ENCODE measurements at places on chromosomes 11 and 22.

DNA sequence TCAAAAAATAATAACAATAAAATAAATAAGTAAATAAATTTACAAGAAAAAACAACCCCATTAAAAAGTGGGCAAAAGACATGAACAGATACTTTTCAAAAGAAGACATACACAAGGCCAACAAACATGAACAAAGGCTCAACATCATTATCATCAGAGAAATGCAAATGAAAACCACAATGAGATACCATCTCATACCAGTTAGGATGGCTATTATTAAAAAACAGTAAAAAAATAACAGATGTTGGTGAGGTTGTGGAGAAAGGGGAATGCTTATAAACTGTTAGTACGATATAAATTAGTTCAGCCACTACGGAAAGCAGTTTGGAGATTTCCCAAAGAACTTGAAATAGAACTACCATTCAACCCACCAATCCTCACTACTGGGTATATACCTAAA lies 44.6 kb downstream of the PRCP start:
- DNase-seq: no peak

DNA sequence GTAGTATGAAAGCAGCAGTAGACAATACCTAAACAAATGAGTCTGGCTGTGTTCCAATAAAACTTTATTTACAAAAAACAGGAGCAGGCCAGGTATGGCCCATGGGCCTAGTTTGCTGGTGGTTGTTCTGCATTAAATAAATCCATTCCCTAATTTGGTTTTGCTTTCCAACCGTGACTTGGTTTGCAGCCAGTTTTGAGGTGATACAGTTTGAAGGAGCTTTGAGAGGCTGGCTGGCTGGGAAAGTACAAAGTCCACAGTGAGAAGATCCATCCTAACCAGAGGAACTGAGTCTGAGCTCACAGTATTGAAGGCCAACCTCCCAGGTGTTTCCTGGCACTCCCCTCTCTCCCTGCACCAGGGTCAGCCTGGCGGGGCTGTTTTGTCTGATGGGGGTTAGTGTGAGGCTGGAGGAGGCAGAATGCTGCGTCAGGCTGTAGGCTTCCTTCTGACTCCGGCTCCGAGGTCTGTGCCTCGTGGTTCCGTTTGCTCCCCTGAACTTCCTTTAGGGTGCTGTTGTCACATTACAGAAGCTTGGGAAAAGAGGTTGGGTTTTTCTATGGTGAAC lies 129.5 kb downstream of the MICAL2 start:
- no peak for DNase-seq

DNA sequence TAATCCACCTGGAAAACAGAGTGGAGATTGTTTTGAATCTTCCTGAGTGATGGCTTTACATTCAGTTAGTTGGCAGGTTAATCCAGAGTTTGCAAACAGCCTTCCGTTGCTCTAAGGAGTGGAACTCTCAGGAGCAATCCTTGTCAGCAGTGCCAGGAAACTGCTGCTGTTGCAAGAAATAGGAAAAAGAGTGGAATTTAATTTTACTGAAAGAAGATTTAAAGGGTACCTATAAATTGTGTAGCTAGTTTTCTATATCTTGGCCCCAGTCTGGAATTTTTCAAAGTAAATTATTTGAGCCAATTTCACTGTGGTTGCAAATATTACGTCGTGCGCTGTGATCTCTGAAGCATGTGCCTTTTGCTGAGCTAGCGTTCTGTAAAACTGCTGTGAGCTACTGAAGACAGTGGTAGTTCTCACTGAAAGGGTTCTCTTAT lies 55.5 kb upstream of the SLC5A12 start:
- no peak for DNase-seq

DNA sequence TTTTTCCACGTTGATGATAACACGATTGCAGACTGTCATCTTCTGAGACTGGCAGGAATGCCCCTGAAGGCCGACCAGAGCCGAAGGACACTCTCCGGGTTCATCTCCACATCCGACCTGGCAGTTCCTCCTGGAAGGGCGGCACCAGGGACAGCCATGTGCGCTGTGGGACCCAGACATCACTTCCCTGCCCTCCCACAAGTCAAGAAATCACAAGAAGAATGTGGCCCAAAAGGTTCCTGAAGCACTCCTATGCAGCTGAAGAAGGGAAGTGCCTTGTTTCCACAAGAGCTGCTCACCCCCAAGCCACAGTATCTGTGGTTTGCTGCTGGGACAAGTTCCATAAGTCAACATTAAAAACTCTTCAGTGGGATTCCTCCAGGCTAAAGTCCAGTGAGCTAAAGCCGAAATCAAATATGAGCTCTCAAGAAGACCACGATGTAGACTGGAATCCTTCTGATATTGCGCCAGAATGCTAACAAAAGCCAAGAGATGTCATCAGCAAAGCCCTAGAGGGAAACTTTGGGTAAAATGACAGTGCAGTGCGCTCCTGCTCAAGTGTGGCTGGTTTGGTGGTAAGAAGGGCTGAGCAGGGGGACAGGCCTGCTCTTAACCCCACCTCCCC lies 21.2 kb downstream of the PACSIN2 start:
- DNase-seq: no peak

DNA sequence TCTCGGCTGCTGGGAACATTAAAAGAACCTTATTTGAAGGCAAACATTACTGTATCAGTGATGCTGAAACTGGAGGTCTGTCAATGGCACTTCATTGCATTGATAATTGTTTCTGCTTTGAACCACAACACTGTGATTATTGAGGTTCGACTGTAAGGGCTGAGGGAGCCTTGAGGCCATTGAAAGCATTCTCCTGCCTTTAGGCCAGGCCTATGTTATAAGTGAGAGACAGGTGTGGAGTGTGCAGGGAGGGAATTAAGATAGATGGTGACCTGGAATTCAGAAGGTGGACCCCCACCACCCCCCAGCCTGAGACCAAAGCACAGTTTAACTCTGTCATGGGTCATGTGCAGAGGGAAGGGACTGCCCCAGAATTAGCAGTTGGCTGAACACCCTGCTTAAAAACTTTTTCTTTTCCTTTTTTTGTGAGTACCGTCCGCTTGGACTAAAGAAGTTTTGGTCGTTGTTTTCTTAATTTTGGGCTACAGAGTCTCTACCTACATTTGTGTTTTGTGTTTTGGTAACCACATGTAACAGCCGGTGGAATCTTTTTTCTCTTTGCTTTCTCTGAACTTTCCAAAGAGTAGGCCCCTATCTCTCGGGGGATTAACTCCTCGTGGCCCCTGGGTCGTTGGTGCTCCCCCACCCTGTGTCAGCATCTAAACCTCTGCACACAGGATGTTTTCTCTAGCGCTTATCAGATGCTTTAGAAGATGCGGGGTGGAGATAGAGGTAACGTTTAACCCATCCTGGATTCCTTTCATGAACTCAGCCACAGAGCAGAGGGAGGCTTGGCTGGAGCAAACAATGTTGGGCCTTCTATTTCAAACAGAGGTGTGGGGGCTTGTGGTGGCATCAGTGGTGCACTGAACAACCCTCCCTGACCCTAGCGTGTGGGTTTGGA lies 43.7 kb downstream of the ZBTB16 start:
- no peak for DNase-seq

GRCh38 chr11:6693342-6694228 lies 10.4 kb upstream of the MRPL17 start:
- DNase-seq: no peak

DNA sequence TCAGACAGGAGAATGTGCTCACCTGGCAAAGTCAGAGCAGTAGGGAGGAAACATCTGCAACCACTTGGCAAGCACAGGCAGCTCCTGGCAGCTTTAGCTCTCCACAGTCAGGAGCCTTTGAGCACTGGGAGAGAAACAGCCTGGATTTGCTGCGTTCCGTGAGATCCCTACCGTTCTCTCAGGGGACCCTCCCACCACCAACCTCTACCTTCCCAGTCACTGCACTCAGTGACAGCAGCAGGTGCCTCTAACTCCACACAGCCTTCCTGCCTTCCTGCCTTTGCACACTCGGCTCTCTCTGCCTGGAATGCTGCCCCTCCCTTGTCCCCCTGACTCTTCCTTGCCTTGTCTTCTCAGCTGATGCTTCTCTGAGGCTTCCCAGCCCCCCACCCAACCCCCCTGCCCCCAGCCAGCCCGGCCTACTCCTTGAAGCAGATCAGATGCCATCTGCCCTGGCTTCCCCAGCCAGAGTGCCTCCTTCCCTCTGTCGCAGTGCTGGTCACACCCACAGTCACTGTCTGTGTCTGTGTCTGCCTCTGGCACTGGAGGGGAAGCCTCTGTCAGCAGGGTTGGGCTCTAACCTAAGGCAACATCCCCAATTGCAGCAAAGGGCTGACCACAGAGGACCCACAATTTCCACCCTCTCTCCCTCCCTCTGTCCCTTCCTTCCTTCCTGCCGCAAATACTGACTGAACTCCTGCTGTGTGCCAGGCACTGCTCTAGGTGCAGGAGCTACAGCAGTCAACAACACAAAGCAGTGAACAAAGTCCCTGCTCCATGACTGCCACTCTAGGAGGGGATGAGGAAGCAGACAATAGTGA lies 14.9 kb upstream of the TSKU start:
- DNase-seq: no peak

- no peak for DNase-seq
Measured at GRCh38 chr11:16933756-16934603, 80.2 kb downstream of the PLEKHA7 start.

DNA sequence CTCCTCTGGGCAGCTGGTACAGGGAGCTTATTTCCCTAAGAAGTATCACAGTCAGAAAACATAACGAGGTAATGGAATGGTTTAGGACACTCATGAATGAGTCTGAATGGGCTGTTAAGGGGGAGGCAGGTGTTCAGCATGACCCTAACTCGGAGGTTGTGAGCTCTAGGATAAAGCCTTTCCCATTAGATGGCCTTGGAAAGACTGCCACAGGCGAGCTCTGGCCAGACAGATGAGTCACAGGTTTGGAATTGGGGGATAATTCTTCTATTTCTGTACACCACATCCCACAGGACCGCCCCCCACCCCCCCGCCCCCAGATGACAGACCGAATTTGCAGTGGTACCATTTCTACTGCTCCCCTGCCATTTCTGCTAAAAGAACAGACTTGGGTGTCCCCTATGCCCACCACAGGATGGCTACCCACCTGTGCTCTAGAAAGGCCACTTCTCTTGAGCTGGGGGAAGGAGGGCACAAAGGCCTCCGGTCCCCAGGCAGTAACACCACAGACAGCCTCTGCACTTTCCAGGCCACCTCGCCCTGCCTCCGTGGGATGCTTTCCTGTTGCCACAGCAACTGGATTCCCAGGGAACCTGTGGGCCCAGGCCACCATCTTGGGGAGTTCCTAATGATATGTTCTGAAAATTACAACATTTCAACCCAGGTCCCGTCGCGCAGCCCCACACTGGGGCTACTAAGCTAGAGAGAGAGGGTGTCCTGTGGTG lies 76.7 kb downstream of the TRIM29 start:
- DNase-seq: no peak

- no peak for DNase-seq
Measured at GRCh38 chr22:33427461-33427860, 369.3 kb upstream of the SYN3 start.

DNA sequence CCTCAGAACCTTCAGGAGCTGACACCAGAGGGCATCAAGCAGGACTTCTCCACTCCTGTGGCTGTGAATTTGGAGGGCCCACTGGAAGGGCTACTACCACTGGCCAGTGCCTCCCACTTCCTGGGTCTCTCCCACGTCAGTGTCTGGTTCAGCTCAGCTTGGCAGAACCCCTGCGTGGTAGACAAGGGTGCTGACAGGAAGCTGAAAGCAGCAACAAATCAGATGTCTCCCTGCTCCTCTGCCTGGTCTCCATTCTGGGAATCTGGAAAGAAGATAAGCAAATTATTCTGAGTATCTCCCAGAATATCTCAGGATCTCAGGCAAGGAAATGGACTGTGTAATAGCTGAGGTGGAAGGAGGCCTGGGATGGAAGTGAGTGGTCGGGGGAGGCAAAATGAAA lies 61.5 kb downstream of the TMPRSS5 start:
- no peak for DNase-seq

- DNase-seq: no peak
Measured at GRCh38 chr11:22558664-22559063, 67.0 kb downstream of the FANCF start.

DNA sequence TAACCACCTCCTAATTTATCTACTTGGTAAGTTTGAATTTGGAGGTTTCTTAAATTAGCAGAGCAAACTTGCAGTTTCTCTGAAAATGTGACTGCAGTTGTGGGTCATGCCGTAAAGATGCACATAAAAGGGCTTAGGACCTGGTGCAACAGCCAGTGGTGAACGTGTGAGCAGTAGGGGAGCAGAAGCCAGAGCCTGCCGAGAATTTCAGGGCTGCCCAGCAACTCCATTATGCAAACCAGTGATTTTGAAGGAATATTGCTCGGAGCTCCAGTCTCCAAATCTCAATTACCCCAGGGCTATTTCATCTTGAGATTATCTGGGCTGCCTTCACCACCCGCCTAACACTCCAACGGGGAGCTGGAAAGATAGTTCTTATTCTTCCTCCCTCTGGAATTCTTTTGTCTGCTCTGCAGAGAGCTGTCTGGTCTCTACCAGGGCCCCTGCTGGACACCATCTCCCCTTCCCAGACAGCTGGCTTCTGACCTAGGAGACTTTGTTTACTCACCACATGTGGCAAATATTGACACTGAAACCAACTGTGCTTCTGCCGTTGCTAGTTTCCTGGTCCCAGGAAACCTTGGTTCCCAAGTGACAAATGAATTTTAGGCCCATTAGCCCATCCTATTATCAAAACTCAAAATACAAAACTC lies 93.9 kb downstream of the DSCAML1 start:
- DNase-seq: no peak

DNA sequence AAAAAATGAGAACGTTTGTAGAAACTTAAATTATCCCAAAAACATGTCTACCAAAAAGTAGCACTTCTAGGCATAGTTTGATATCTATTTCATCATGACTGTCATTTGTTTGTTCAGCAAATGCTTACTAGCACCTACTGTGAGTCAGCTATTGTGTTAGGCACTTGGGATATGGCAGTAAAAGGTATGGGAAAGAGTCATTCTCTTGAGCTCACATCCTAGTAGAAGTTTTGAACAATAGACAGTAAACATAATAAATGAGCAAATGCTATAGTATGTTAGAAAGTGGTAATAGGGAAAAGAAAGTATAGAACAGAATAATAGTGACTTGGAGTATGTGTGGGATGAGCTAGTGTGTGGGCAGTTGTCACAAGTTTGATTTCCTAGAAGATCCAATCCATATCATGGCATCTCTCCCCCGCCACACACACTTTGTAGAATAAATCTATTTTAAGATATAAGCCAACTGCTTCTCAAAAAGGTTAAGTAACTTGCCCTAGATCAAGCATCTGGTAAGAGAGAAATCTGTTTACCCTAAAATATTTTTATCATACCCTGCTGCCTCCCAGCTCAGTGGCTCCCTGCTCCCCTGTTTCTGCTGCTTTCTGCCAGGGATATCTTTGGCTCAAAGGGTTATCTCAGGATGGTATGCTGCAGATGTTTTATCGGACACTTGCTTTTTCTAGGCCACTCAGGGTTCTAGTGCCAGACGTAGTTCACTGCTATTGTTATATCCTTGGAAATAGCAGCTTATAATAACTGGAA lies 129.7 kb downstream of the NCAM1 start:
- no peak for DNase-seq

- no peak for DNase-seq
Measured at GRCh38 chr11:30333405-30333804, 10.5 kb downstream of the ARL14EP start.

GRCh38 chr11:32729976-32730375 lies 64.5 kb downstream of the CCDC73 start:
- no peak for DNase-seq

- DNase-seq: no peak
Measured at GRCh38 chr11:133697161-133697560, 148.2 kb downstream of the SPATA19 start.
